ENCODE measurements at places on chromosomes 16 and 17.

- DNase-seq, result no peak
Observed at GRCh38 chr16:64950731-64951130, 171.1 kb downstream of the CDH11 start.

GRCh38 chr16:66088681-66089080, 277.8 kb upstream of the CDH5 start:
- DNase-seq, result no peak

- DNase-seq, result peak; percentile 17
Observed at GRCh38 chr16:31874366-31875111, 932 bp downstream of the ZNF267 start.

DNA sequence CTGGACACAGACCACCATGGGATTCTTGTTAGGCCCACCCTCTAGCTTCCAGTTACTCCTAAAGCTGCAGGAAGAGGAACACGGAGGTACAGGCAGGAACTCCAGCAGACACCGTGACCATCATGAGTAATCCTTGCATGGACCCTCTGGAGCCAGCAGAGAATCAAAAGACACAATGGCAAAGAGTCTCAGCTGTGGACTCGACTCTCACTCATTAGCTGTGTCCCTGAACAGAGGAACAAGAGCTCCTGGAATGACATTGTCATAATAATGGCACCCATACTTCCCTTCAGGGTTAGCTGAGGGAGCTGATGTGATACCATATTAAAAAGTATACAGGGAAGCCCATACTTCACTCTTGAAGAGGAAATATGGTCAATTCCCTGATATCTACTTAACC, 176.3 kb upstream of the ASIC2 start:
- DNase-seq, result no peak

DNA sequence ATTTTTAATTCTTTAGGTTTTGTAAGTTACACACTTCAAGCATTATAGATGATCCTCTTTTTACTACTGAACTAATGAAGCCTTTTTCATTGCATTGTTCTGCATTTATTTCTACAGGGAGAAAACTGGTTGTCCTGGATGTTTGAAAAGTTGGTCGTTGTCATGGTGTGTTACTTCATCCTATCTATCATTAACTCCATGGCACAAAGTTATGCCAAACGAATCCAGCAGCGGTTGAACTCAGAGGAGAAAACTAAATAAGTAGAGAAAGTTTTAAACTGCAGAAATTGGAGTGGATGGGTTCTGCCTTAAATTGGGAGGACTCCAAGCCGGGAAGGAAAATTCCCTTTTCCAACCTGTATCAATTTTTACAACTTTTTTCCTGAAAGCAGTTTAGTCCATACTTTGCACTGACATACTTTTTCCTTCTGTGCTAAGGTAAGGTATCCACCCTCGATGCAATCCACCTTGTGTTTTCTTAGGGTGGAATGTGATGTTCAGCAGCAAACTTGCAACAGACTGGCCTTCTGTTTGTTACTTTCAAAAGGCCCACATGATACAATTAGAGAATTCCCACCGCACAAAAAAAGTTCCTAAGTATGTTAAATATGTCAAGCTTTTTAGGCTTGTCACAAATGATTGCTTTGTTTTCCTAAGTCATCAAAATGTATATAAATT, 53.0 kb downstream of the TUBD1 start:
- no peak for DNase-seq

DNA sequence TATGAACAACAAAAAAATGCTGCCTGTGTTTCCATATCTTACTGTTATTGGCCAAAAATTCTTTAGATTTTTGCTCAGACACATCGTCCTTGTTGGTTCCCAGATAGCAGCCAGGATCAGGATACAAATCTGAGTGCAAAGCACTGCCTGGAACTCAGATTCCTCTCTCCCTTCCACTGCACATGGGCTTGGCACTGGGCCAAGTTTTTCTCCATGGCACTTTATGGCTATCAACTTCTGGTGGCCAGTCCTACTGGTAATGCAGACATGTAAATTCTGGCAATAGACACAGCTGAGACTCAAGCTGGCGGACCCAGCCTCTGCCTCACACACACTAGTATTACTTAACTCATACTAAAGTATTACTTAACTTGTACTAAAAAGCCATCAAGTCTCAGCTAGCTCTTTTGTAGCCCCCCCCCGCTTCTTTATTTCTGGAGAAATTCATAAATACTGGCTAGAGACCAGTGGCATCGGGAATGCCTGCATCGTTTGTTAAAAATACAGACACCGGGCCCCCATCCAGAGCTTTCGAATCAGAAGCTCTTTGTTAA, 181.2 kb upstream of the COX10 start:
- peak; percentile 1 for DNase-seq

DNA sequence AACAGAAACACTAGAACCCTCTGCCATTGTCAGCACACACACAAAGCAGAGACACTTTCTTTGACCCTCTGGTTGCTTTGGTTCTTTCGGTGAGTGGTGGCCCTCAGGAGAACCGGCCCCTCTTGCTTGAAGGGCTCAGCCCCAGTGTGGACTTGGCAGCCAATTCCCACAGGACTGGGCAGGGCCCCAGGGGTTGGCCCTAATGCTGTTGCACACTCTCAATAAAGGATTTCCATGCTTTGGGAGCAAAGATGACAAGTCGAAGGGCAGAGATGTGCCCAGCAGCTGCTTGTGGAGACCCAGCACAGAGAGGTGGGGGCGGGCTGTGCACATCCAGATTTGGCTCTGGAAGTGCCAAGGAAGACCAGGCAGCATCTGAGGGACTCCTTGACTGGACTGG, 149.0 kb downstream of the NTN1 start:
- no peak for DNase-seq

DNA sequence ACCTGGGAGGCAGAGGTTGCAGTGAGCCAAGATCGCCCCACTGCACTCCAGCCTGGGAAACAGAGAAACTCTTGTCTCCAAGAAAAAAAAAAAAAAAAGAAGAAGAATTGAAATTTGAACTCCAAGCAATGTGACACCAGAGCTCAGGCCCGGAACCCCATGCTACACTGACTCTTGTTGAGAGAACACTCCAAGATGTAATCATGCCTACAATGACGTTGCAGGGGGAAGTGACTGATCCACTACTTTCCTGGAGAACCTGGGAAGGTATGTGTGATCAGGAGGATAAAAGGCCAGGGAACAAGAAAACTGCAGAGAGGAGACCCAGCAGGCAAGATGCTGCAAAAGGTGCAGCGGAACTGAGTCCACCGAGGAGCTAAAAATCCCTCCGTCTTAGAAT, 57.9 kb downstream of the ADCY9 start:
- peak; percentile 73 for DNase-seq

DNA sequence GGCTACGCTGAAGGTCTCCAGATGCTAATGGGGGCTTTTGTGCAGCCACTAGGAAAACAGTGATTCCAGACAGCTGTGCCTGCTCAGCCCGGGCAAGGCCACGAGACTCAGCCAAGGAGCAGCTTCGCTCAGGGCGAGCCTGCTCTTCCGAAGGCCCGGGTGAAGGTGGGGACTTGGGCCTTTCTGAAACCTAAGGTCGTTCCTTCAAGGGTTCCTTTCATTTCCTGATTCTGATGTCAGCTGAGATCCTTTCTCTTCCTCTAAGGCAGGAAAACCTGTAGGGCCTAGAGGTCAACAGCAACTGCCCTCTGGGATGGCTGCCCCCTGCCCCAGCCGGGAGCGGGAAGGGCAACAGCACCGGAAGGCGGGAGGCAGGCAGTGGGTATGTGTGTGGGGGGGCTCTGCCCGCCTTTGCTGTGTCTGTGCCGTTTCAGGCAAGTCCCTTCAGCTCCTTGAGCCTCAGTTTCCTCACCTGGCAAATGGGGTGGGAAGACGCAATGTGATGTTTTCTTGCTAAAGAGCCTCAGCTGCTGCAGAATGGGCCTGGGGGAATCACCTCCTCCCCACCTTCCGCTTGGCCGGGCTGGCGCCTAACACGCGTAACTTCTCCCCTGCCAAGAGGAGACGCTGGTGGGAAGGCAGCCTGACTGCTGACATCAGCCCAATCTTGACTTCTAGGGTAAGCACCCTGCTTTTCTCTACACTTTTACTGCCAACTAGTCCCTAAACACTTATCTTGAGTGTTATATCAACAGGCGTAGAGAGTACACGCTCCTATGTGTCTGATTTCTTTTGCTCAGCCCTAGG, 32.8 kb downstream of the IRF8 start:
- no peak for DNase-seq

GRCh38 chr17:32100971-32101631, 41.2 kb upstream of the RHOT1 start:
- DNase-seq, result peak; percentile 47

DNA sequence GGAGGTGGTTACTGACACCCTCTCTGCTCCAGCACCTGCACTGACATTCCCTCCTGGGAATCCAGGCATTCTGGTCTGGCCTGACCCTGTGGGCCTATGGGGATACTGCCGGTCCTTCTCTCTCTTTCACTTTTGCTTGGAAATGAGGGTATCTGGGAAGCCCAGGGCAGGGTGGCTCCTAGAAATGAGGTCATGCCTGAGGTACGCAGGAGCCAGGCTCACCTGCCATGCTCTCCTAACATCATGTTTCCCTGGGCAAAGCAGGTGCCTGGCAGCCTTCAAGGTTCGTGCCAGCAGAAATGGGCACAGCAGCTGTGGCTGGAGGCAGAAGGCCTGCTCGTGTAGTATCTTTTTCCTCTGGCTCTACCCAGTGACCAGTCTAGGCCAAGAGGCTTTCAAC, 3.3 kb downstream of the ITGA3 start:
- DNase-seq, result no peak
